ENCODE measurements at places on chromosomes 3 and 15. TPM values are rescaled to one million over a fixed set of nuclear protein-coding genes. Genes with fewer than 3 reads are reported as not detected.

CTXN2 gene
- not detected for total RNA-seq

INKA1 gene
- 10.3 TPM for total RNA-seq

ITPKA gene
- total RNA-seq, result 0.37 TPM

SCN10A gene
- not detected for total RNA-seq

TTLL13 gene
- not detected for total RNA-seq

GPX1 gene
- 49.2 TPM for total RNA-seq

All from urinary bladder (tissue), 4 donors.